ENCODE measurements at places on chromosomes 2 and 18.

DNA sequence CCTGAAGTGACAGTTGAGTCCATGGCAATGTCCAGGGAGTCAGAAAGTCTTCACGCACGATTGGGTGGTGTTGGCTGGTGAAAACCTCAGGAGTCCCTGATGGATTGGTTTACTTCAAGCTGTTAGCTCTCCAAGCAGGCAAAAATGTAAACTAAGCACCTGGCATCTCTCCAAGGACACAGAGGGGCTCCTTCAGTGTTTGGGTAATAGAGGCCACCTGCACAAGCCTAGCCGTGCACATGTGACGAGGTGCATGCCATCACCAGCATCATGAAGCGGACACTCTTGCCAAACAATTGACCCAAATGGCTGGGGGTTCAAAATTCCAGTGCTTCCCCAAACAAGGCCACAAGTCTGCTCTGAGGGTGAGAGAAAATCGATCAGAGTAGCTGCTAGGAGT lies 104.7 kb upstream of the CD302 start:
- no peak overlapping the region for H3K4me3 ChIP-seq
- H3K36me3 ChIP-seq, result peaks cover 7% of the 10 kb centered on the region
- H3K27me3 ChIP-seq, result no peaks in the 10 kb centered on the region
- no peak for DNase-seq
- no peak overlapping the region for H3K27ac ChIP-seq
- H3K4me1 ChIP-seq, result peaks cover 9% of the 10 kb centered on the region

DNA sequence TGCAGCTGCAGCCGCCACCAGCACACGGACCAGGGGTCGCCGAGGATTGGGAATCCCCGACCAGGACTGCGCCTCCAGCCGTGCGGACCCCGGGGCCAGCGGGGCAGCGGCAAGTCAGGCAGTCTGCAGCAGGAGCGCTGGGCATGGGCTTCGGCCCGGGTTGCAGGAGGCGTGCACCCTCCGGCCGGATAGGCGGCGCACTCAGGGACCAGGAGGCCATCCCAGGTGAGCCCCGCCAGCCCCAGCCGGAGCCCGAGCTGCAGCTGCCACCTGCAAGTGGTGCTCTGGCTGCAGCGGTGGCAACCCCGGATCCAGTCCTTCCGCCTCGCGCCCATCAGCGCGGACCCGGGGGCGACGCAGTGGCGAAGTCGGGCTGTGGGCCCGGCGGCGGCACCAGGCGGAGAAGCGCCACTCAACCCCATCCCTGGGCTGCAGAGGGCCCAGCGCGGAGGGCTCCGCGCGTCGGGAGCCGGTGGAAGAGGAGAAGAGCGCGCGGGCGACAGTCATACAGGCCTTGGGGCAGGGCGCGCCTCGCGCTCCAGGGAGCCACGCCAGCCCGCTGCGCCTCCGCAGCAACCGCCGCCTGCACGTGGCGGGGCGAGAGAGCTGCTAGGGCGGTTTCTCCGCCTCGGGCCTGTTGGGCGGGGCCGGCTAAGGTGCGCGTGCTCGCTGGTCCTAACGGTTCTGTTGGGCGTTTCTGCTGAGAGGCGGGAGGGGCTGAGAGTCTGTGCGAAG lies 73.8 kb downstream of the RPIA start:
- H3K36me3 ChIP-seq, result no peaks in the 10 kb centered on the region
- no peak for DNase-seq
- H3K4me3 ChIP-seq, result no peak overlapping the region
- H3K27me3 ChIP-seq, result peaks cover 10% of the 10 kb centered on the region
- no peaks in the 10 kb centered on the region for H3K4me1 ChIP-seq

GRCh38 chr2:18721038-18721922 lies 131.9 kb upstream of the NT5C1B start:
- H3K4me1 ChIP-seq, result no peaks in the 10 kb centered on the region
- H3K36me3 ChIP-seq, result no peaks in the 10 kb centered on the region
- H3K27ac ChIP-seq, result no peak overlapping the region
- H3K4me3 ChIP-seq, result no peak overlapping the region
- H3K27me3 ChIP-seq, result no peaks in the 10 kb centered on the region

DNA sequence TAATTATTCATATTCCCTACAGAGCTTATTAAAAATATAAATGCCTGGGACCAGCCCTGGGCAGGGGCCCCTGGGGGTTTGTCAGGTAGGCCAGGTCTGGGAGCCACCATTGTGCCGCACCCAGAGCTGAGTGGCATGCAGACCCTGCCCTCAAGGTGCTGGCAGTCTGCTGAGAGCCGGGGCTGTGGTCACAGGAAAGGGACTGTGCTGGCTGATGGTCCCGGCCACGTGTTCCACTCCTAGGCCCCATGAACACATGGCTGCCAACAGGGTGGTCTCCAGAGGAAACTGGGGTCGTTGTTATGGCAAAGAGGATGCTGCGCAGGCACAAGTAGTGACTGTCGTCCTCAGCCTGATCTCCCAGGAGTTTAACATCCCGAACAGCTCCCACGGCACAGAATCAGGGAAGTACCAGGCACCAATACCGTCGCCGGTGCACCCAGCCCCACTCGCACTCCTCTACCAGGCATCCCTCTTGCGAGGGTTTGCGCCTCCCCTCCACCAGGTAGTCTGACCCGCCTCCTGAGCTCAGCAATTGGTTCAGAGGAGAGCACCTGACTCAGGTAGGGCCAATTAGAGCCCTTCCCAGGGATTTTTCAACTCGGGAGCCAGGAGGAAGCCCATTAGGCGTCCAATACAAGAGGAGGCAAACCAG lies 39.2 kb upstream of the BIN1 start:
- no peaks in the 10 kb centered on the region for H3K27me3 ChIP-seq
- H3K36me3 ChIP-seq, result no peaks in the 10 kb centered on the region
- no peaks in the 10 kb centered on the region for H3K4me1 ChIP-seq
- DNase-seq, result no peak

- peaks cover 10% of the 10 kb centered on the region for H3K4me1 ChIP-seq
- H3K27ac ChIP-seq, result no peak overlapping the region
Observed at GRCh38 chr2:113257516-113258264, 21.0 kb downstream of the PAX8 start.
